ENCODE measurements at places on chromosomes 2 and 18.
A peak's percentile ranks its signal among the peaks of the same experiment; 100 is the strongest.

DNA sequence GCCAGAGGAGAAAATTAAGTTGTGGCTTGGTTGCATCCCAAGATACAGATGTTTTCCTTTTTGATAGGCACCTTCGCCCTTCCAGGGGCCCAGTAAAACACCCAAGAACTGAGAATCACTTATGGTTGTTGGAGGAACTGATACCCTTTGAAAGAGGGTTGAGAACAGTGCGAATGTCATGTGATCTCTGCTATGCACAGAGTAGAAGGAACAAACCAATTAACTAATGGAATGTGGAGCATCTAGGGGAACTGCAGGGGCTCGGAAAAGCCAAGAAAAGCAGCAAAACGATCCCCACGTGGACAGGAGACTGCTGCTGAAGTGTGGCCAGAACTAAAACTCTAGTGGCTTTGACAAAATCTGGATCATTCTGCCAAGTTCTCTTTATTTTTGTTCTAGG lies 58.8 kb downstream of the APOB start:
- no peak for DNase-seq

- no peak for DNase-seq
Observed at GRCh38 chr2:68341583-68341982, 21.8 kb upstream of the CNRIP1 start.

GRCh38 chr2:112141626-112142007 lies 3.4 kb downstream of the FBLN7 start:
- no peak for DNase-seq

- DNase-seq: no peak
Observed at GRCh38 chr18:73787316-73787715, 360.3 kb downstream of the FBXO15 start.

DNA sequence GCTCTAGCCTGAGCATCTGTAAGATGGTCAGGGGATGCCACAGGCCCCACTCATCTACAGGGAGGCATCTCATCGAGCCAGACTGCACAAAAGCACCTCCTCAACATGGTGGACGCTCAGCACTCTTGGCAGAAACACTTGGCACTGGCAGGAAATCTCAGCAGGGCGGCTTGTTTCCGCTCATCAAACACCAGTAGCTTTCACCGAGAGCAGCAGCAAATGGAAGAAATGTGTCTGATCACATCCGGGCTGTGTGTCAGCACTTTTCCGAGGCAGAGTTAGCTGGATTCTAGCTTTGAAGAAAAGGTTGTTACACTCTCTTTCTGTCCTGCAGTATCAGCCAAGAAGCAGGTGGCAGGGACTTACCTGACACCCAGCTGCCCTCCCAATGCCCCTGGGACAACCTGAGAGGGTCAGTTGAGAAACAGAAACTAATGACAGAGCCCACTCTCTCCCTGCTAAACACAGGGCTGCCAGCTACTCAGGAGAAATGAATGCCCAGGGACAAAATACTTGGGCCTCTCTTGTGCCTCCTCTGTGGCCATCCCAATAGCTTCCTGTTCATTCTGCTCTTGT lies 68.9 kb upstream of the FZD7 start:
- DNase-seq: no peak

DNA sequence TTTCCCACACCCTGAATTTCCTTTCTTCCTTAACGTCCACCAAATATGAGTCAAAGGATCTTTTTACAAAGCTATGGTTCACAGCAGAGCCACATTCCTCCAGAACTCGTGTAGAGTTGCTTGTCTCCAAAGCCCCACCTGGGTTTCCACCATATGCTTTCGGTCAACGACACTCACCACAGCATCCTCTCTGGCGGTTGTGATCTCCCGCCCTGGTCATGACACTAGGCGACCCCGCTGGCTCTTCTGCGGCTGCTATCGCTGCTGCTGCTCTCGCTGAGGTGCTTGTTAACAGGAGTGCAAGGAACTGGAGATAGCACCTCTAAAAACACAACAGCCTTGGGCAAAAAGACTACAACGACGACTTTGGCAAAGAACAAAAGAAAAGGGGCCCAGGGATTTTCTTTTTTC lies 340 bp downstream of the SLC40A1 start:
- no peak for DNase-seq

DNA sequence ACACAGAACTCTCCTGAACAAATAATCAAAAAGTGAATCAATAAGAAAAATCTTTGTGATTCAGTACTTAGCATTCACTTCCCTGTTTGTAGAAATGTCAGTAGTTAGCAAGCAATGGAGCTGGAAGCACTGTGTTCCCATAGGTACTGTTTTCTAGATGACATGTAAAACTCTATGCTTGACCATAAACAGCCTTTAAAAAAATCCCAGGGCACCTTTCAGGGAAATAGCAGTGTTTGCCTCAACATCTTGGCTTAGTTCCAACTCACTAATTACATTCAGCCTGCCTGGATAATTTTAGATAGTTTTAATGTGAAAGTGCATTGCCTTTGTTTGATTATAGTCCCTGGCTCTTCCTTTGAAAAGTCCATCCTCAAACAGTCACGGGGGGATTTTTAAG lies 721.8 kb downstream of the ERBB4 start:
- DNase-seq: no peak

GRCh38 chr2:191020742-191021381 lies 6.9 kb upstream of the STAT1 start:
- DNase-seq: peak; percentile 34

DNA sequence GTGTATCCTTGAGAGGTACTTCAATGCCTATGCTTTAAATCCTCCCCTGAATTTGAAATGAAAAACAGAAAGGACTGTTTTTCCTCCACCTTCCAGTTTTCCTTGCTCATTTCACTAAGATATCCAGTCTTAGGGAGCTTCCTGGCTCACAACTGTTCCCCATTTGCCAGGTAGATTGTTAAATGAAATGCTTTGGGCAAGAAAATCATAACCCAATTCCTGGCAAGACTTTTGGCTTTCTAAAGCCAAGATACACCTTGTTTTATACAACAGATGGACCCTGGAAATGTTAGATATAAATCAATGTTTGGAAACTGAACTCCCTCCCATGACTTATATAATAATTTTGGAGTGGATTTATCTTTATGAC lies 3.6 kb upstream of the CHMP3 start:
- no peak for DNase-seq

DNA sequence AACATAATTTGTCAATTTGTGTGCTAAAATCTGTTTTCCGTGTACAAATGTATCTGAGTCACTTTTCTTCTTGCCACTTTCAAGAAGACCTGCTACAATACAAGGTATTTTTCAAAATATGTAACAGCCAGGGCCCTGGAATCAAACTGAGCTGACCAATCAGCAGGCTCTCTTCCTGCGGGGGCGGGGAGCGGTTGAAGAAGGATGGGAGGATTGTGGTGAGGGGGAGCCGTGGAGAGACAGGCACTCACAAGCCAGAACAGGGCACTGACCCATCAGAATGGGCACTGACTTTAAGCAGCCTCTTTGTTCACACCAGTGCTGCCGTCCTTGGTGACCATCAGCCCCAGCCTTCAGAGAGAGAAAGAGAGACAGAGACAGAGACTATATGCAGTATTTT lies 40.6 kb upstream of the CCNYL1 start:
- DNase-seq: no peak

DNA sequence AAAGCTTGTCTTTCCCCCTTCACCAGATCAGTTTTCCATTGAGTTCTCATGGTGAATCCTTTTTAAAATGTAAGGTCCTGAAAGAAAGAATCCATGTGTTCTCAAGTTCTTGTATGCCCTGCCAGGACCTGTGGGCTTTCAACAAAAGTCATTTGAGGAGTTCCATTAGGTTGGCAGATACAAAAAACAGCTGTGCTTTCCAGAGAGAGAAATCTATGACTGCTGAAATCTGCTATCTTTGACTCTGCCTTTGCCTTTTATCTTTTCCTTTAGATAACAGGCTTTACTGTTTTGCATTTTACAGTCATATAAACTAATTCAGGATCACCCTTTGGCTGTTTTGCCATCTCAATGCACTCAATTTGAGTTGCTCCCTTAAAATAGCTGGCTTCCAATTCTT lies 59.7 kb downstream of the CXCR4 start:
- DNase-seq: no peak

GRCh38 chr2:133346654-133347053 lies 221.6 kb downstream of the NCKAP5 start:
- no peak for DNase-seq

DNA sequence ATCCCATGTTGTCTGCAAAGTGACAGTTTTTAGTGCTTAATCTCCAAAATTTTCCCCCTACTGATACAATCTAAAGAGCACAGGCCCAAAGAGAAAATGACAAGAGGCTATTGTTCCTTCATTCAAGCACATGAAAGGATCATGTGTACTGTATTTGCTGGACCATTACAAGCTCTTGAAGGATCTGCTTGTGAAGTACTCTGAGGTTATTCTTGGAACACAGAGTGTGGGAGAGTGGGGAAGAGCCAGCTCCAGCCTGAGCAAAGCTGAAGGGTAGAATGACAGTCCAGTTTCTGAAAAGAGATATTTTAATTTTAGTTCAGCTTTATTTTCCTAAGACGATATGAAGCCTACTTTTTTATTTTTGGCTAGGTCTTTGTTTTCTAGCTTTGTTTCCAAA lies 112.2 kb downstream of the GALNT3 start:
- DNase-seq: no peak

GRCh38 chr18:34659579-34660517 lies 50.2 kb upstream of the DTNA start:
- DNase-seq: peak; percentile 63

- DNase-seq: no peak
Observed at GRCh38 chr18:56148373-56148772, 490.0 kb downstream of the TXNL1 start.

DNA sequence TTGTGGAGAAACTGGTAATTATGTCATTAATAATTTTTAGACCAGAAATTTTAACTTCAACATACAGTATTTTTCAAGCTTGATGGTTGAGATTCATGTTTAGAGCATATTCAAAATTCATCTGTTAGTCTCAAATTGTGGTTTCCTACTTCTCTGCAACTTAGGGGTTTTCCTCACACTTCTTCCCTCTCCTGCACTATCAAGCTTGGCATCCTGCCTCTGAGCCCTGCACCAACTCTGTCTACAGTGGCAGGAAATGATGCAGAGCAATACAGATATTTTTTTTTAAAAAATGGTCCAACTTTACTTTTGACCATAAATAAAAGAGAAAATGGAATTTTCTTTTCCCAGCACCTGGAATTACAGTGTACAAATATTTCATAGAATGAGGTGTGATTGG lies 247.3 kb downstream of the NUP35 start:
- DNase-seq: no peak

Data from head of caudate nucleus (tissue), 42 donors.